Upper lobe of left lung (tissue), 6 donors: ENCODE measurements at places on chromosomes 12 and 14. TPM values are rescaled to one million over a fixed set of nuclear protein-coding genes. Genes with fewer than 3 reads are reported as not detected.
A peak's percentile ranks its signal among the peaks of the same experiment; 100 is the strongest.

ALDH2 gene
- total RNA-seq, result 461 TPM

INHBC gene
- not detected for total RNA-seq

SLC11A2 gene
- total RNA-seq, result 76.8 TPM

IFI27L1 gene
- 8.0 TPM for total RNA-seq

TOMM20L gene
- not detected for total RNA-seq

INHBE gene
- total RNA-seq, result not detected

OAS1 gene
- 56.6 TPM for total RNA-seq

DNA sequence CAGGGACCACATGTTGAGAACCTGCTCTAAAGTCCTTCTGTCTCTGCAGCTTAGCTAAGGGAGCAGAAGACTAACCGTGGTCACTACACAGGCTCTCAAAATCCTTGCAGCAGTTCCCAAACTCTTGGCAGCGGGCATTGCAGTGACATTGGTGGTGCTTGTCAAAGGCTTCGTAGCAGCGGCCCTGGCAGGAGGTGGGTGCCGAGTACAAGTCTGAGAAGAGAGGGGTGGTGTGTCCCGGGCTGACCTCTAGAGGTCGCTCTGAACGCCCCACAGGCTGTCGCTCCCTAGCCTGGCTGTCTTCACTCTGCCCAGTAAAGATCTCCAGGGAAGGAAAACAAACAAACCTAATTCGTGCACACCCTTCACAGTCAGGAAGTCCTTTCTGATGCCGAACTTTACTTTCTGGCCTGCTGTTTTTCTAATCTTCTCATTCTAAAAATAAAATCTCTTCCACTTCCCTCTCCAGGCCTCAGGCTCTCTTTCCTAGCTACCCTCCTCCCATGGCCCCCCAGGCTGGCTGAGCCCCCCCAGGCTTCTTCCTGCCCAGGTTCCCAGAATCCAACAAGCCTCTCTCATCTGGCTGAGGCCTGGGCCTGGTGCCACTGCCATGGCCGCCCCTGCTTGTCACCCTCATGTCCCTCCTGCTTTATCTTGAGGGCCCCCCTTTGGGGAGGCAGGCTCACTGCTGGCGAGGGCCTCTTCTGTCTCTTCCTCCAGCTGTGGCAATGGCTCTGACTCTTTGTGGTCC is 7.7 kb downstream of the ENDOU start:
- DNase-seq, result peak; percentile 71

DNA sequence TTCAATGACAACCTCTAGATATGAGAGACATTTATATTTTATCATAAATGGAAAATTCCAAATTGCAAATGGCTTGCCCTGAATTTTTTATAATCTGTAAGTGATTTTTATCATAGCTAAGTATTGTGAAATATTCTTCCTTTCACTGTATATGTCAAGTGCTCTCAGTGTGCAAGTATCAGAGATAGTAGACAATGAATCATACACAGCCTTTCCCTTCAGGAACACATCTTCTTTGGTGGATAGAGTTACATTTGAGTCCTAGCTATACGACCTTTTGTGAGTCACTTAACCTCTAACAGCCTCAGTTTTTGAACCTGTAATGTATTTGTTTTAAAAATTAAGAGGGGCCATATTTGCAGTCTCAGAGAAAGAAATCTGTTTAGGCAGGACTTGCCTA is 350.7 kb upstream of the SEL1L start:
- no peak for DNase-seq

DNA sequence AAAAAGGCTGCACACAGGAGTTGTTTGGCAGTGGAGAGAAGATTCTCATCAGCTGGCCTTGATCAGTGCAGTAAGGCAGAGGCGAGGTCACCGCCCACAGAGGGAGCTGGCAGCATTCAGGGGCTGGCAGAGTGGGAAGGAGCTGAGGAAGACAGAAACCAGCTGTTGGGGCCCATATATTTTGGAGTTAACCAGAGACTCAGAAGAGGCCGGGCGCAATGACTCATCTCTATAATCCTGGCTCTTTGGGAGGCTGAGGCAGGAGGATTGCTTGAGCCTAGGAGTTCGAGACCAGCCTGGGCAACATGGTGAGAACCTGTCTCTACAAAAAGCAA is 17.7 kb downstream of the SMCO2 start:
- DNase-seq, result peak; percentile 47

- DNase-seq, result no peak
These were observed 1.7 kb downstream of the ANGEL1 start for GRCh38 chr14:76810953-76811400.

DNA sequence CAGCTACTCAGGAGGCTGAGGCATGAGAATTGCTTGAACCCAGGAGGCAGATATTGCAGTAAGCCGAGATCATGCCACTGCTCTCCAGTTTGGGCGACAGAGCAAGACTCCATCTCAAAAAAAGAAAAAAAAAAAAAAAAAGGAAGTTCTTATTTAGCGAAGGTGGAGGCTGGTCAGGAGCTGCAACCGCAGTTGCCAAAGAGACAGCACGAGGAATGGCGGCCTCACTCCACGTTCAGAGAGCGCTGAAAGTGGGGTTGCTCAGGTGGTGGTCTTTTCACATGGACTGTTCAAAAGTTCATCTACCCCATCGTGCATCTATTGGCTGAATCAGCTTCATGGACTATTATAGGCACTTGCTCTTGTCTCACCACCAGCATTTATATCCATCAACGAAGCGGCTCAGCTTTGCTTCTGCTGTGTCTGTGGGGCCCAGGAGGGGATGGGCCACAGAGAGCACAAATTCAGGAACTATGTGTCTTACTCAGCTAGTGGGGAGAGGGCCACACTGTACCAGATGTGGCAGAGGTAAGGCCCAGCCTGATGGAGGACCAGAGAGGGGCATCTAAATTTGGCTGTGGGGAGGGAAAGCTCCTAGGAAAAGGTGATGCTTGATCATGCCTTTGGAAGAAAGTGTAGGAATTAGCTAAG is 27.3 kb downstream of the SLC25A47 start:
- DNase-seq, result no peak

- DNase-seq, result no peak
These were observed 431.9 kb downstream of the BCL11B start for GRCh38 chr14:98840091-98840490.

DNA sequence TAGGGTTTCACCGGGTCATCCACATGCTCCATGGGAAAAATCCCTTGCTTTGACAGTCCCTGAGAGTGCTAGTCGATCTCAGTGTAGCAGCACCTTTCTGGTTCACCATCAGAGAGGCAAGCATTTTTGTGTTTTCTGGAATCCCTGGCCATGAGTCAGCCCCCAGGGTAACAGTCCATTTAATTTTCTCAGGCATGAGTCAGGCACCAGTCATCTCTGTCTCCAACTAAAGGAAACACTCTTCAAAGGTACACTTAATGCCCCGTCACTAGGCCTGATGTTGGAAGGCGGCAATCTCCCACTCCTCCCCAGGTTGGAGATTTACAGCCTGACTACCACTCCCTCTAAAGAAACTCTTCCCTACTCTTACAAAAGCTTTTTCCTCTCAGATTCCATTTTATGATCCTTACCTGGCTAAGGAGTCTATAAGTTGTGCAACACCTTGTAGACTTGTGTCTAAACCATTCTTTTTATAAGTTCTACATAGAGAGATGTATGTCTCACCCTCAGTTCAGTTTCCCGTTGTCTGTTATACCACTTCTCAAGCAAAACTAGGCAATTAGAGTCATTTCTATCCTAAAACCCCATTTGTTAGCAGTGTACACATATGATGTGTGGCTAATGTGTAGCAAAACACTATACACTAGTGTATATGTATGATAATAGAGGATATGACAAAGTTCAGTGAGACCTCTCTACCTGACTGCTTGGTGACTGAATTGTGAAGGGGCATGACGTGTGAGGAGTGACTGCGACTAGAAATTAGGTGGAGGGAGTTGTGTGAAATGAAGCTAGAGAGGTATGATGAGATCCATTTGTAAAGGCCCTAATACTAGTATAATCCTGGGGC is 24.6 kb downstream of the TMEM19 start:
- DNase-seq, result no peak

DNA sequence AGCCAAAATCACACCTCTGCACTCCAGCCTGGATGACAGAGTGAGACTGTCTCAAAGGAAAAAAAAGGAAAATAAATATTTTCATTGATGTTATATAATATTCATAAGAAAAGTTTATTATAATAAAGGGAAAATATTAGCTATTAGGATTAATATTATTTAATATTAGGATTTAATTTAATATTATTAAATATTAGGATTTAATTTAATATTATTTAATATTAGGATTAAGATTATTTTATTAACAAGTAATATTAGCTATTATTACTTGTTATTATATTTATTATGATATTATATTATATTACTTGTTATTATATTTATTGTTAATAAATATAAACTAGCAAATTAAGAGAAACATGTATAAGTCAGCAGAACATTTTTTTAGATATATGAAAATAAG is 518.1 kb downstream of the FSCB start:
- DNase-seq, result no peak

- no peak for DNase-seq
These were observed 7.6 kb upstream of the TMED10 start for GRCh38 chr14:75184039-75184438.
